ENCODE measurements at places on chromosomes 7 and 10.

DNA sequence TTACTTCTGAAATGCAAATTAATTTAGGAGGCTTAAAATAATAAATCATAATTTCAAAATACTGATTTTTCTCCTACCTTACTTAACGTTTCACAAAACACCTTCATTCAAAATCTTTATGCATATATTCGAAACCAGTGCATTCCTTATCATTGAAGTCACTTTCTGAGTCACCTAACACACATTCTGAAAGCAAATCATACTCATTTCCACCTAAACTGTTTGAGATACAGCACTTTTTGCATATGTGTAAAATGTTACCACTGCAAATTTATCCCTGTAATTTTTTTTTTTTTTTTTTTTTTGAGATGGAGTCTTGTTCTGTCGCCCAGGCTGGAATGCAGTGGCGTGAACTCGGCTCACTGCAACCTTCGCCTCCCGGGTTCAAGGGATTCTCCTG, 15.7 kb downstream of the PPP3CB start:
- no peak for DNase-seq

DNA sequence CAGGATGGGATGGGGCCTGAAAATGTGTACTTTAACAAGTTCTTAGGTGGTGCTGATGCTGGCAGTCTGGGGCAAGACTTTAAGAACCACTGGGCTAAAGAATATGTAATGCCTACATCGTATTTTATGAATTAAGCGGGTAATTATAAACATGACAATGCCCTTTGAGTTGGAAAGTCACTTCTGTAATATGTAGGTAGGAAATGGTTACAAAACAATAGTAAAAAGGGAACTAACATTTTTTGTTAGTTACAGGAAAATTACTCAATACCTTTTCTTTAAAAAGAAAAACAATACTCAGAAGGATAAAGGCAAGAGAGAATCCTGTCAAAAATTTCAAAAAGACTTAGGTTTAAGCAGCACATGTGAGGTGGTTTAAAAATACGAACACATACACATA, 48.3 kb upstream of the STEAP4 start:
- no peak for DNase-seq

DNA sequence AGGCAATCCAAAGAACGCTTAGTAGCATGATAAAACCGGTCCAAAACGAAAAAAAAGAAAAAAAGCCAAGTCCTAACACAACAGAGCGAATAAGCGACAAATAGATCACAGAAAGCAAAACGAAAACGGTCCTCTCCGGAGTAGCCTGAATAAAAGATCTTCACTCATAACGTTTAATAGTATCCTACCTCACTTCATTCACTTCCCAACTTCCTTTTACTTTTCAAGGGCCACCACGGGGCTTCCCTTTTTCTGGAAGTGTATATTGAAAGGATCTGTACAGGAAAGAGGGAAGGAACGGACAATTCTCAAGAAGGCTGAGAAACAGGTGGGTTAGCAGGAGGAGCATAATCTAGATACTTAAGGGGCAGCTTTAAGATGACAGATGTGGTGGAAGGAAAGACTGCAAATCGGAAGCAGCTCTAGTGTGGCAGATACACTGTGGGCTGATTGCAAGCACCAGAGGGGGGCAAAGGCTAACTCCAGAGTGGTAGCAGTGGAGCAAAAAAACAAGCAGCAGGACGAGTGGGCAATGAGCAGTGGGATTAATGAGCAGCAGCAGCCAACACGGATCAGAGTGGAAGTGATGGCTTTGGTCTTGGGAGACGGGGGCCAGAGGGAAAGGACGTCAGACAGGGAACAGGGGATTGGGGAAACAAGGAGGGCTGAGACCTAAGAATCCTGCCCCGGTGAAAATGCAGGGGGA, 866 bp downstream of the CNOT4 start:
- DNase-seq: peak; percentile 4

DNA sequence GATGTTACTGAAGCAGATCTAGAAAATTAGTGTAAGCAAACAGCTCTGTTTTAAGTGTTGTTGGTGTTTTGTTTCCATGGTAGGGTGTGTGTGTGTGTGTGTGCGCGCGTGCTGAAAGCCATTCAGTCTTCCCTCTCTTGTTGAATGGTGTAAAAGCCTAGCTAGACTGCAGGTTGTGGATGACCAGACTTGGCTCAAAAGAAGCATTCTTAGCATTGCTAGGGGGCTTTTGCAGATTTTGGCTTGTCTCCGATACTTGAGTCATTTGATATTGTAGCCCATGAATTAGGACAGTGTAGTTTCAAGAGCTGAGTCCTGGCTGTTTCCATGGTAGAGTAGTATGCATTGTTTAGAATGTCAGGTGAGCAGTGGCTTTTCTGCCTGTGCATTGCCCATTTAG, 99.1 kb downstream of the SND1 start:
- DNase-seq: no peak

All from T47D (cell line).